ENCODE measurements at places on chromosomes 6 and 20.

- peak; percentile 59 for DNase-seq
Observed at GRCh38 chr6:125586074-125586473, 163.4 kb upstream of the HEY2 start.

- no peak for DNase-seq
Observed at GRCh38 chr6:126182650-126183311, 157.1 kb upstream of the CENPW start.

- DNase-seq = peak; percentile 25
Observed at GRCh38 chr6:132752255-132752654, 5.4 kb downstream of the VNN2 start.

DNA sequence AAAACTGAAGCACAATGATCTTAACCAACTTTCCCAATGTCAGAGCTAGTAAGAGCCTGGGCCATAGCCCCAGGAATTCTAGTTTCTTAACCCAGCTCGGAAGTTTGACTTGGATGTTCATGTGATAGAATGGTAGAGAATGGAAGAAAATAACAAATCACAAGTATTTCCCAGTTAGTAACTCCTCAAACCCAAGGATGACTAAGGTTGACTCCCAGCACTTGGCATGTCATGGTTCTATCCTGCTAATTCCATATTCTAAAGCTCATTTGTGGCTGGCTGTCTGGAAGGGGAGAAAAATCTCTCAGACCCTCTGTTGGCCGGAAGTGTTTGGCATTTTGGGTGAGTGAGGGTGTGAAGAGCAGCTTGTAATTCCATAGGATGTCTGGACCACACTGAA, 248.7 kb downstream of the RFPL4B start:
- DNase-seq = peak; percentile 20

DNA sequence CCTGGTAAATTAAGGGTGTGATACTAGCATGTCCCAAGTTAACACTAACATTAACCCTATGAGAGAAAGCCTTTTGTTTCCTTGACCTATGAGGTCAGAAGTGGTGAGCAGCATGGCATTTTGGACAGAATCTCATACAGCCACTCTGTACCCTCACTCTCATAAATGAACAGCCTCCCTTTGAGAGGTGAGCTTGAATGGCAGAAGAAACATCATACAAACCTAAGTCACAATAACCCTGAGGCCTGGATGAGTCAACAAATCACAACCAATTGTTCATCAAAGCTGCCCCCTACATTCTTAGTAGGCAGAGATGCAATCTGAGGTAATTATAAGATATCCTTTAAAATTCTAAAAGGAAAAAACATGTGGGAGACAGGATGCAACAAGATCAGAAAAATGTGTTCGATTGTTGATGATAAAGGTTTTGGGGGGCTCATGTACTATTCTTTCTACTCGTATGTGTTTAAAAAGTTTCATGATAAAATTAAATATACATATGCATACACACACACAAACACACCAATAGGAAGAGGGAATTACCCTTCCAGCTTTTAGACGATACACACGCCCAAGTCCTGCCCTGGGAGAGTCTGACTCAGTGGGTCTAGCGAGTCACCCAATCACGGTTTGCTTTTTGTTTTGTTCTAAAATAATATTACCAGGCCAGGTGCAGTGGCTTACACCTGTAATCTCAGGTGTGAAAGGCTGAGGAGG, 117.3 kb downstream of the ARHGAP18 start:
- DNase-seq = peak; percentile 68

DNA sequence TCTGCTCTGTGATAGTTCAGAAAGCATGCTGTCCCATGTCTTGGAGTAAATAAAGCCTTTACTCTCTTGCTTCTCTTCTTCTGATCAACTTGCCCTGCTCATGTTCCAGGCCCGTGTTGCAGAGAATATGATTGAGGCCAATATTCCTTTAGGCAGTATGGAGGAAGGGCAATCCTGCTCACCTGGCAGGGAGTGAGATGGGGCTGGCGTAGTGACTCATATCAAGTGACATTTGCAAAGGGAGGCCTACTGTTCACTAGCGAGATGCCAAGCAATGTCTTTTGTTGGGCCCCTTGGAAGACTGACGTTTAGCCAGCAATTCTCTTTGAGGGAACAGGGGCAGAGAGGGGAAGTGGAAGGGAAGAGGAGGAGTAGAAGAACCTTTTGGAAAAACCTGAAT, 19.7 kb downstream of the ADTRP start:
- DNase-seq = no peak

- DNase-seq = peak; percentile 34
Observed at GRCh38 chr20:43458422-43458924, 777 bp downstream of the SRSF6 start.

GRCh38 chr6:101799531-101799930, 406.0 kb downstream of the GRIK2 start:
- no peak for DNase-seq

DNA sequence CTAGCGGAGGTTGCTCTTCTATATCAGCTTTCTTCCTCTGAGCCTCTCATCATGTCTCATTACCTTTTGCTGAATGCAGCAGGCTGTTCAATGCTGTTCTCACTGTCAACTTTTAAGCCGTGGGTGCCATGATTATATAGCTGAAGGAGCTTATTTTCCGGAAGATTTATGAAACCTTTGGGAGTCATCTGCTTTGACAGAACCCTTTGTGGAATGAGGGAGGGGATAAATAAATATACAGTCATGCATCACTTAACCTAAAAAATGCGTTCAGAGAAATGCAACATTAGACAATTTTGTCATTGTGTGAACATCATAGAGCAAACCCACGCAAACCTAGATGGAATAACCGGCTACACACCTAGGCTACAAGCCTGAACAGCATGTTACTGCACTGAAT, 102.2 kb upstream of the AKAP12 start:
- no peak for DNase-seq

DNA sequence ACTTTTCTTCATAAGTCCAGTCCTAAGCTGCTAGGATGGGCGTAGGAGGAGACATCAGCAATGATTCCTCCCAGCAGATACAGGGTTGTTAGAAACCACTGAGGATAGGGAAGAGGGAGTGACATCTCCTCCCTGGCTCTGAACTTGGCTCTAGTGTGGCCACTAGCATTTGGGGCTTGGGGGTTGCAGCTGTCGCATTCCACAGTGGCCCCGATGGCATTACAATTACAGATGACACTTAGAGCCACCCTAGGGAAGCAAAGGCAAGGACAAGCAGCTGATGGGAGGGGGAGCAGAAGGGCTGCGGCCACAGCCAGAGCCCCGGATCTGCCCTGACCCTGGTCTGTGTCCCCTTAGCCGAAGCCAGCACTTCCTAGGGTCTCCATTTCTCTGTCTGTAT, 9.5 kb upstream of the CDKN1A start:
- DNase-seq = no peak

- no peak for DNase-seq
Observed at GRCh38 chr6:145273136-145273535, 462.2 kb downstream of the EPM2A start.

DNA sequence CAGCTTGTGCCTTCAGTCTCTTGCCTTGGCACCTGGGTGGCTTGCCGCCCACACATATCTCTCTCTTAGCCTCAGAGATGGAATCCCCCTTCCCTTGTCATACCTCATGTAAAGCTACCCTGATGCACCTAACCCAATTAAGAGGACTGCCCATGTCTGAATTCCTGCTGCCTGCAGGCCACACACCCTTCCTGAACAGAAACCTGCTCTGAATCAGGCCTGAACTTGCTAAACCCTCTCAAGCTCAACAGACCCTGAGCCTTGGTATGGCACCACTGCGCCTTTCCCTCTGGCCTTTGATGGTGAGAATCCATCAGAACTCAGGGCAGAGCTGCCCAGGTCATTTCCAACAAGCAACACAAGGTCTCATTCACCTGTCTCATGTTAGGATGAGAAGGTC, 5.2 kb downstream of the RAET1G start:
- DNase-seq = no peak

GRCh38 chr20:63859166-63859699, 2.1 kb upstream of the ABHD16B start:
- DNase-seq = no peak

DNA sequence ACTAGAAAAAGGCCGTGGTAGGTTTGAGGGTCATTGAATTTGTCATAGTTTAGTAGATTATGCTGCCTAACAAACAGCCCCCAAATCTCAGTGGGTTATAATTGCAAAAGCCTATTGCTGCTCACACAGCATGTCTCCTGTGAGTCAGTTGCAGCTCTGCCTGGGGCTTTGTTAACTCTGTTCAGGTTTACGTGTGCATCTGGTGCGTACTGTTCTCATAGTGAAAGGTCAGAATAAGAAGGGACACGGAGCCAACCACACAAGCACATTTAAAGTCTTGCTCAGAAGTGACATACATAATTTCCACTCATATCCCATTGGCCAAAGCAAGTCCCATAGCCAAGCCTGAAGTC, 48.1 kb upstream of the BMP2 start:
- no peak for DNase-seq

- no peak for DNase-seq
Observed at GRCh38 chr6:12944001-12944400, 227.4 kb downstream of the PHACTR1 start.

DNA sequence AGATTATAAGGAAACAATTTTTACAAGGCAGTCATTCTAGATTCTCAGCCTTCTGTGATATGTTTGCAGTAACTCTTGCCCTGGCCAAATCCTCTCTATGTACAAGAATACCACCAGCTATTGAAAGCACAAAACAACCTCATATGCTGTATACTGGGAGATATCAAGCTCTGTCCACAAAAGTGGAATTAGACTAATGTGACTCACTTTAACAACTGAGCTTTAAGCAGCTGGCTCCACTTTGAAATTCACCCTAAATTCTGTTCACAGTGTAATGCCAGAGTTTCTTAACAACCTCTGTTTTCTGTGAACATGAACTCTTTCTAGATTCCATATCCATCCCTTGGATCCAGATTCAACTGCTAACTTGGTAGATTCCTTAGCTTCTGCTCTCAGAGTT, 47.6 kb downstream of the CHD6 start:
- DNase-seq = no peak
